ENCODE measurements at places on chromosomes 7 and 10. TPM values are rescaled to one million over a fixed set of nuclear protein-coding genes. Genes with fewer than 3 reads are reported as not detected.

SFRP4 gene
- total RNA-seq: not detected

CLRN3 gene
- not detected for total RNA-seq

NAT16 gene
- not detected for total RNA-seq

TAS2R40 gene
- not detected for total RNA-seq

SPACDR gene
- total RNA-seq: 0.24 TPM

PPP1R17 gene
- total RNA-seq: not detected

PNLIPRP1 gene
- total RNA-seq: not detected

OSBPL3 gene
- 16.1 TPM for total RNA-seq

PLEKHS1 gene
- 1.0 TPM for total RNA-seq

ABCF2 gene
- 25.7 TPM for total RNA-seq

CCDC146 gene
- 6.7 TPM for total RNA-seq
